ENCODE measurements at places on chromosomes 3 and 15.

GRCh38 chr3:33372218-33373081 is 67.8 kb downstream of the UBP1 start:
- DNase-seq, result no peak

GRCh38 chr15:86493884-86494283 is 414.2 kb downstream of the AGBL1 start:
- DNase-seq, result no peak

- no peak for DNase-seq
Observed at GRCh38 chr3:159266779-159267178, 464.9 kb downstream of the MFSD1 start.

DNA sequence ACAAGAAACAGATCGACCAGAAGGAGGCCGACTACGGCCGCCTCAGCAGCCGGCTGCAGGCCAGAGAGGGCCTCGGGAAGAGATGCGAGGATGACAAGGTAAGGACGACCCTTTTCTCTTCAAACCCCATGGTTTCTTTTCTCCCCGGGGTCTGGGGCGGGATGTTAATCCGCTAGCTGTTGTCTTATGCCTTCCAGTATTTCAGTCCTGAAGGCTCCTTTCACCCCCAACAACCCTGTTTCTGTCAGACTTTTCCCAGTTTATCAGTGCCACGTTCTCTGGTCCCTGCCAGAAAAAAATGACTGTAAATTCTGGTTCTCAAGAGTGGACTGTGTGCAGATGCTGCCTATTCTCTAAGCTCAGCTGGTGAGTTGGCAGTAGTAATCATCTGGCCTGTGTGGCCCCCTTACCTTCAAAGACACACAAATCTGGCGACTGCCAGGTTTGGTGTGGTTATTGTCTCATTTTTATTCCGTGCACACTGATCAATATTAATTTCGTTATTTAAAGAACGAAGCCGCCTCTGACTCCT is 806 bp downstream of the GOLM2 start:
- no peak for DNase-seq

DNA sequence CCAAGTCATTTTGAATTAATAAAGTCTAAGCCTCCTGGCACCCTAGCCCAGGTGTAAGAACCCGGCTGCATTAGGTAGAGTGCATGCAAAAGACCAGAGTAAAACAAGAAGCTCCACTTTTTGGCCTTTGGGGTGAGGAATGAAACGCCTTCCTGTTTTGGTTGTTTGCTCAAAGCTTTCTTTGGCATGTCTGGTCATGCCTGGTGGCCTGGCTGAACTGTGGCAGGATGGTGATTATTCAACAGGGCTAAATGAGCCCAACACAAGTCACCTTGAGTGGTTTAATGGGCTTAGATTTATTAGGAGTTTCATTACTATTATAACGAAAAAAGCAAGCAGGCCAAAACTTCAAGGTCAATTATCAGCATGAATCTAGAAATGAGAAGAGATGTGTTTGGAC is 40.9 kb upstream of the LDHAL6B start:
- DNase-seq, result no peak

GRCh38 chr3:88283242-88283592 is 133.5 kb downstream of the C3orf38 start:
- no peak for DNase-seq

GRCh38 chr3:141386611-141387111 is 18.4 kb downstream of the ZBTB38 start:
- DNase-seq, result peak; percentile 69

GRCh38 chr15:37099319-37100108 is 835 bp downstream of the MEIS2 start:
- no peak for DNase-seq

DNA sequence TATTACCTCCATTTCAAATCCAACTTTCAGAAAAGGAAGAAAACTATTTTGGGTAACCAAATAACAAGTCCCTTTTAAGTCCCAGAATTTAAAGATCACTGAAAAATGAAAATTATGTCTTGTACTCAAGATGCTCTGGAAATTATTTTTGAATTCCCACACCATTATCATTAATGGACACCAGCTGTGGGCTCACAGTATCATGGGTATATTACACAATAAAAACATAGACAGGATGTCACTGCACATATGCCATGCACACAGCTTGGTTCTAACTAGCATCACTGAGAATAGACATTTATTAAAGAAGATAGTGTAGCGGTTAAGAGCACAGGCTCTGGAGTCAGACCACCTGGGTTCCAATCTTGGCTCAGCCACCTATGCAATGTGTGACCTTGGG is 130.4 kb downstream of the FRMD5 start:
- DNase-seq, result no peak

DNA sequence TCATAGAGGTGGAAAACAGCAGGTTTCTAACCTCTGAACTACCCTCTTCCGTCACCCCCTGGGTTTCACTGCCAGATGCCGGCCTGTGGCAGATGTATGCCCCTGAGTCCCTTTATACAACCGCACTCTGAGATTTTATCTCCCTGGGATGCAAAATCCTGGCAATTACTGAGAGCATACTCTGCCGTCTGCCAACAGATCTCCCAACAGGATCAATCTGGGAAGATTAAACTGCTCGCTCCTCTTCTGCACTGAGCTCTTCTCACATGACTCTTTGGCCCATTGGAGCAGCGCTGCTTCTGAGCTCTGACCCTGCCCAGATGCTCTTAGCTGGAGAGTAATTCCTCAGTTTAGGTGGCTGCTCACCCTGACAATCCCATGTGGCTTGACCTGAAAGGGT is 133.2 kb downstream of the LIPC start:
- DNase-seq, result no peak

GRCh38 chr15:39193611-39194010 is 387.3 kb upstream of the THBS1 start:
- DNase-seq, result no peak

GRCh38 chr15:40286061-40286532 is 3.2 kb upstream of the ANKRD63 start:
- no peak for DNase-seq

DNA sequence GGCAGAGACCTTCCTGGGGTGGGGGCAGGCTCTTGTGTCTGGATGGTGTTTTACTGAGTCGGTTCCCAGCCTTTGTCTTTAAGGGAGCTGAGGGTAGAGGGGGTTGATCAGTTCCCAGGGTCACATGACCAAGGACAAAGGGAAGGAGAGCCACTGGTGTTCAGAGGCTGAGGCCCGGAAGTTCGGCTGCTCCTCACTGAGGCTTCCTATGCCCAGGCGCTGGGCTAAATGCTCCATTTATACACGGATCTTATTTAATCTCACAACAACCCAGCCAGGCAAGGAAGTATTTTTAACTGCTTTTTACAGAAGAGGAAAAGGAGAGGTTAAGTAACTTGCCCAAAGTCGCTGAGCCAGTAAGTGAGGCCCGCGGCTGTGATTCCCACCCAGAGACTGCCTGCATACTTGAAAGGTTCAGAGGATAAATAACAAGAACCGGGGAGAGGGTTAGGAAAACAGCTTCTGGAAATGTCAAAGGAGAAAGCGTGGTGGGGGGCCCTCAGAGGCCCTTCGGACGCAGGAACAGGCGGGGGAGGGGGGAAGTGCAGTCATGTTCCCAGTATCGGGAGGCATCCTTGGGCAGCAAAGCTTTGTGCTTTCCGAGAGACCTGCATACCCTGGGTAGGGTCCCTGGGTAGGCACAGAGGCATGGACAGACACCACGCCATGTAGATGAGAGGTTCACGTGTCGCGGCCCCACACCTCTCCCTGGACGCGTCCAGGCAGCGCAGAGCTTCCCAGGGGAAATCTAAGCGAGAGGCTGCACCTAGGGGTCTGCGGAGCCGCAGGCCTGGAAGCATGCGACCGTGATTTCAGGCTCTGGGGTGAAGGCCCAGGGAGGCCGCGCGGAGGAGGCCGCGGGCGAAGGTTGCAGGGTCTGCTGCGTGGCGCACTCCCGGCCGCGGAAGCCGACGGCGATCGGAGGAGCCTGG is 21.3 kb downstream of the EPHB3 start:
- DNase-seq, result no peak

- no peak for DNase-seq
Observed at GRCh38 chr3:78050276-78051065, 1010.6 kb downstream of the ROBO2 start.

GRCh38 chr3:43707998-43708397 is 17.3 kb downstream of the ABHD5 start:
- no peak for DNase-seq

GRCh38 chr15:71143373-71144310 is 28.4 kb downstream of the THSD4 start:
- no peak for DNase-seq

DNA sequence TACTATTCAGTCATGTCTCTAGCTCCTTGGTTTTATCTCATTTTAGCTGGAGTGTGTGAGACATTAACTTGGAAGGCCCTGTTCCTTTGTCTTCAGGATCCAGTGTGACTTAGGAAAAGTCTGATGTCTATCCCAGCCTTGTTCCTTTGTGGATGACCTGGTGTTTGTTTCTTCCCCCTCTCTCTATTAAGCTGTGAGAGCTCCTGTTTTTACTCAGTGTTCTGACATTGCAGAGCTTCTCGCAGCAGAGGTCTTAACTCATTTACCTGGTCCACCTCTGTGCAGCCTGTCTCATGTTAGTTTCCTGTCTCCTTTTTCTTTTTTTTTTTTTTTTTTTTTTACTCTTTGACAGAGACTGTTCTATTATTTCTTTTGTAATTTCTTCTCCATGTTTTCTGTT is 43.1 kb downstream of the KLF13 start:
- DNase-seq, result no peak

DNA sequence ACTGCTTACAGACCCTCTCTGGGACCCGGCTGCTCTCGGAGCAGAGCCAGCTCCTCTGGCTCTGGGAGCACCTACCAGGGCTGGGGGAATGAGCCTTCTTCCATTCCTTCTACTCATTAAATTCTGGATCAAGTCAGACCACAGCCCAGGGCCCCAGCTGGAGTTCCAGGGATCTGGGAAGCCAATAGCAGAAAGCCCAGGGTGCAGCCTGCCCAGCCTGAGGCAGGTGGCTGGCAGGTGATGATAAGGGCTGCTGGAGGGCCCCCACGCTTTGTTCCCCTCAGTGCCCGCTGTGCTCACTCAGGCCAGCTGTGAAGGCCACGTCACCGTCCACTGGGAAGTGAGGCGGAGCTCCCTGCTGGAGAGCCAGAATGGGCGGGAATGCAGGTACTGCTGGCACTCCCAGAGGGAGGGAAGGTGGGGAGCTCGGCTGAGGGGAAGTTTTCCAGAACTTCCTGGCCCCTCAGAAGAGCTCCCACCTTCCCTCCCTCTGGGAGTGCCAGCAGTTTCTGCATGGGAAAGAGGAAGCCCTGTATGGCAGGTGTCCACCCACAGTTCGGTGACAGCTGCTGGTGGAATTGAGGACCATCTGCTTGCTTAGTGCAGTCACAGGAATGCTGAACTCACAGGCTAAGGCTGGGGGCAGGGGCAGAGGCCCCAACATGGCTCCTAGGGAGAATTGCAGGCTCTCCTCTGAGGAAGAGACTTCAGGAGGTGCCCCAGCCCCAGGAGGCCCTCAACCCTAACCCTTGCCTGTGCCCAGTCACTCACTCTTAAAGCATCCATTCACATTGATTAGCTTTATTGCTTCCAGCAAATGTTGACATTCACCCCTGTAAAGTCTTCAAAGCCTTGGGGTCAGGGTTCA is 12.6 kb upstream of the RTP3 start:
- DNase-seq, result no peak

- no peak for DNase-seq
Observed at GRCh38 chr3:29642393-29643033, 361.6 kb downstream of the RBMS3 start.

DNA sequence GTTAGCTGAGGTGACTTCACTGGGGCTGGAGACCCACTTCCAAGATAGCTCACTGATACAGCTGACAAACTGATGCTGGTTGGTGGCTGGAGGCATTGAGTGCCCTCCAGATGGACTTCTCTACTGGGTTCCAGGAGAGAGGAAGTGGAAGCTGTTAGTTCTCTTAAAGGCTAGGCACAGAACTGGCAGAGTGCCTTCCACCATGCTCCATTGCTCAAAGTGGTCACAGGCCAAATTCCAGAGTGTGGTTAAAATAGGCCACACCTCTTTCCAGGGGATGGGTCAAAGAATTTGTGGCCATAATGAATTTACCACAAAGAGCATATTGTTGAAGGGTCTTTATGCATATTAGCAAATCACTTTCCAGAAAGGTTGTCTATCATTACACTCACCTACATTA is 74.2 kb downstream of the NMD3 start:
- DNase-seq, result no peak

- DNase-seq, result no peak
Observed at GRCh38 chr15:44711743-44712345, 527 bp downstream of the B2M start.

GRCh38 chr15:101275018-101275417 is 2.3 kb downstream of the SELENOS start:
- DNase-seq, result no peak

- no peak for DNase-seq
Observed at GRCh38 chr3:112734171-112734570, 93.2 kb upstream of the CCDC80 start.

DNA sequence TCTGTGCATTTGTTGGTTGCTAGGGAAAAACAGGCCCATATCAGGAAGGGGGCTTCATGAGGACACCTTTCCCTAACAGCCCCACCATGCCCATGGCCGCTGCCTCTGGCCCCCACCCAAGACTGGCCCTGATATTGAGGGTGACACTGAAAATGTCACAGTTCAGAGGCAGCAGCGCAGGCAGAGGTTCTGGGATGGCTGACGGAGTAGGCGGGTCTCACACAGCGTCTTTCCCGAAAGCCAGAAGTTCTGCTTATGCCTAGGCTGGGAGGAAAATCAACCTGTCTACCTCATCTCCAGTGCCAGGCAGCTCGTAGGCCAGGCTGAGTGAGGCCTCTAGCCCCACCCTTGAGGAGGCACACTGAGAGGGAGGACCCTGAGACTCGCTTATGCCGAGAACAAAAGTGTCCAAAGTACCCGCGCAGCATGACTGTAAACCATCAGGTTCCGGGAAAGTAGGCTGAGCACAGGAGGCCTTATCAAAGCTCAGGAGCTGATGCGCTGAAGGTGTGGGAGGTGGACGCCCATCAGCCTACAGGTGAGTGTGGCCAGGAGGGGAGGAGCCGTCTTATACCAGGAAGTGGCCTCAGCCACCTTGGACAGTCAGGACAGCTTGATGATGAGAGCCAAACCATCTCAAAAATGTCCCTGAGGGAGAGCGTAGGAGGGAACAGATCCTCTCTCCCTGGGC is 27.5 kb downstream of the GRAMD2A start:
- DNase-seq, result no peak

DNA sequence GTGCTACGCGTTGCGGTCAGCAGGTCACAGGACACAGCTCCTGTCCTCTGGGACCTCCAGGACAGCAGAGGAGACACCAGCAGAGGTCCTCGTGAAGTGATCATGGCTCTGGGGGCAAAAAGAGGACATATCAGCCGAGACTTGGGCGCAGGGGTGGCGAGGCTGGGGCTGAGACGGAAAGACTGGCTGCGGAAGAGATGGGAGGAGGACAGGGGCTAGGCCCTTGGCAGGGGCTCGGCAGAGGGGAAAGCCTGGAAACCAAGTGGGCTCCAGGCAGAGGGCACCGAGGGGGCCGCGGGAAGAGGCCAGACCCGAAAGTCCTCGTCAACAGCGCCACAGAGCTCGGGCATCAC is 4.9 kb upstream of the CFAP100 start:
- DNase-seq, result no peak

- no peak for DNase-seq
Observed at GRCh38 chr15:77599899-77600298, 32.8 kb downstream of the LINGO1 start.
